ENCODE measurements at places on chromosomes 3 and 15. TPM values are rescaled to one million over a fixed set of nuclear protein-coding genes. Genes with fewer than 3 reads are reported as not detected.

Gene GADL1
- total RNA-seq, result not detected

Gene MGA
- 20.8 TPM for total RNA-seq

Gene ITGA11
- total RNA-seq, result 1.6 TPM

Gene LDHAL6B
- total RNA-seq, result not detected

Gene HGD
- 5.9 TPM for total RNA-seq

GRCh38 chr3:159045279-159045885 is 243.5 kb downstream of the MFSD1 start:
- no peak for DNase-seq

GRCh38 chr3:170360916-170361315 is 3.4 kb downstream of the SKIL start:
- no peak for DNase-seq

DNA sequence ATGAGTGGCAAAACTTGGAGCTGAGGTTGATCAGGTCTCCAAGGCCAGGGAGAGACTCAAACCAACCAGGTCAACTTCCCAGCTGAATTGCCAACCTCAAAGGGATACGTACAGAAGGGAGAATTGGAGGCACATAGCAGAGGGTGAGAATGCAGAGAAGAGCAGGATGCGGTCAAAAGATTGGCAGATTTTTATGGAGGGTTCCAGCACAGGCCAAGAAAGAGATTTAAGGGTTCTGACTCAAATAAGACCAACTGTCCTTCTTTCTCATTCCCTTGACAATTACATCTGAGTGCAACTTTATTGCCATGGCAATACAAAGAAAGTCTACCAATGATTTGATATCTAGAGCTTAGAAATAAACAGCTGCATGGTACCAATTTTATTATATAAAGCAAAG is 33.2 kb downstream of the SCG5 start:
- no peak for DNase-seq

- DNase-seq, result no peak
Observed at GRCh38 chr3:17771177-17772017, 29.0 kb upstream of the TBC1D5 start.

GRCh38 chr15:51924156-51925068 is 47.2 kb downstream of the LEO1 start:
- DNase-seq, result no peak

GRCh38 chr3:87621667-87622066 is 345.3 kb upstream of the POU1F1 start:
- DNase-seq, result no peak

- no peak for DNase-seq
Observed at GRCh38 chr15:100254285-100254684, 87.5 kb downstream of the ADAMTS17 start.

DNA sequence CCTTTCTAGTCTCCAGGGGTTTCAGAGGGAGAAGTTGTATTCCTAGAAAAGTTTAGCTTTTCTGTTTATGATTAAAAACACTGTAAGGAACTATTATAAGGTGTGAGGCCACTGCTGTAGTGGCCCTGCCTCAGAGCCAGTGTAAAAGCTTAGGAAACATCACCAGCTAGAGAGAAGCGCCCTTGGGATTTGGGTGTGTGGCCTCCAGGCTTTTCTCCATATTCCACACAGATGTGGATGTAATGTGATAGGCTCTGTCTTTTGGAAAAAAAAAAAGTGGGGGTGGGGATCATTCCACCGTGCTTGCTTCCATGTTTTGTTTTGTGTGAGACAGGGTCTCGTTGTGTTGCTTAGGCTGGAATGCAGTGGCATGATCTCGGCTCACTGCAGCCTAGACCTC is 13.9 kb downstream of the SEC61A1 start:
- no peak for DNase-seq

GRCh38 chr15:100020614-100021013 is 287.4 kb upstream of the LYSMD4 start:
- DNase-seq, result no peak

GRCh38 chr3:144831955-144832716 is 860.5 kb downstream of the DIPK2A start:
- DNase-seq, result no peak

- DNase-seq, result no peak
Observed at GRCh38 chr3:179454887-179455286, 3.6 kb upstream of the GNB4 start.

GRCh38 chr3:117128872-117129271 is 419.3 kb downstream of the TUSC7 start:
- DNase-seq, result no peak

- no peak for DNase-seq
Observed at GRCh38 chr3:154135511-154136173, 14.5 kb downstream of the ARHGEF26 start.

GRCh38 chr3:149388531-149389417 is 11.3 kb upstream of the TM4SF1 start:
- no peak for DNase-seq

DNA sequence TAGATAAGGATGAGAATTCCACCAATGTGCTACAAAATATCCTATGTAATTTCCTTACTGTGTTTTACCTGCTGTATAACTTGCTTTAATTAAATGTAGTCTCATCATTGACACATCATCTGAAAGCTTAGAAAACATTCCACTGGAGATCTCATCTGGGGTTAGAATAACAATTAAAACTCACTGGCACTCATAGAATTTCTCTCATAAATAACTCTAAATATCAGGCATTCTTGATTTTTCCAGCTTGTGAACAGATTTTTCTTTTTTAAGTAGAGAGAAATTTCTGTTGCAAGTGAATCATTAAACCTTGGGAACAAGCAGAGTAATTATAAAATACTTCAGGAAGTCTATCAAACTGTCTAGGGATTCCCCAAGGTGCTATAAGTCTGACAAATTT is 843.8 kb downstream of the NAALADL2 start:
- no peak for DNase-seq

GRCh38 chr3:100045696-100046095 is 68.6 kb downstream of the FILIP1L start:
- DNase-seq, result no peak

GRCh38 chr3:186400662-186401061 is 38.6 kb upstream of the DGKG start:
- no peak for DNase-seq

GRCh38 chr3:31952205-31952604 is 28.9 kb downstream of the OSBPL10 start:
- DNase-seq, result no peak
